ENCODE measurements at places on chromosomes 3 and 15.

GRCh38 chr3:46902188-46902631 is 24.7 kb downstream of the PTH1R start:
- no peak for DNase-seq

DNA sequence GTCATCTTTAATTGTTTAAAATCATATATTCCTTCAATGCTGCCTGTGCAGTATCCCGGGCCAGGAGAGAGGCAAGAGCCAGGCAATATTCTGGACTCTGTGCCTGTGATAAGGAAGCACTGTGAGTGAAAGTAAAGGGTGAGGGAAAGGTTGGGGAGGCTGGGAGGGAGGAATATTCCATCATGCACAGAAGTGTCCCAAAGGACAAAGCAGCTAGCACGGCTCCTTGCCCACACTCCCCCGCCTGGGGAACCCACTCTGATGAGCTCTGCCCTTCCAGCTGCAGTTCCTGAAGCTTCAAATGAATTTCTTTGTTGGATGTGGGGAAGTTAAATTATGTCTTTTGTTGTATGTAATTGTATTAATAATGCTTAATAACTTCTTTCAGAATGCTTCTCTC is 1.5 kb upstream of the PRICKLE2 start:
- no peak for DNase-seq

GRCh38 chr3:61387817-61388216 is 136.6 kb upstream of the FHIT start:
- no peak for DNase-seq

GRCh38 chr3:121979734-121980449 is 42.2 kb downstream of the ILDR1 start:
- no peak for DNase-seq

GRCh38 chr3:166810741-166811445 is 569.2 kb downstream of the ZBBX start:
- no peak for DNase-seq

DNA sequence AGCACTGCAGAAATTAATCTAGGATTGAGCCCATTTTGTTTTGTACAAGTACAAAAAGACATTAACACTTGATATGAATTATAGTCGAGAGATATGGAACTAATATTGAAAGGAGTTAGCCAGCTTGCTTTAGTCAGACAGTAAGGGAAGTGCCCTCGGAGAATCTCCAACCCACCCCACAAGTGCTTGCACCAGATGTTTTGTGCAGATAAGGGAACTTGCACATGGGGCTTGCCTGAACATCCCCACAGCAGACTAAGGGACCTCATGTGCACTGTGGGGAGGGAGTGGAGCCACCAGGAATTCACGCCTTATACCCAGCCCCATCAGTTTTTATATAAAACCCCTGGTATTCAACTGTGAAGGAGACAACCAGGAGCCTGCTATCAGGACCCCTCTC is 122.3 kb downstream of the EFHB start:
- no peak for DNase-seq

DNA sequence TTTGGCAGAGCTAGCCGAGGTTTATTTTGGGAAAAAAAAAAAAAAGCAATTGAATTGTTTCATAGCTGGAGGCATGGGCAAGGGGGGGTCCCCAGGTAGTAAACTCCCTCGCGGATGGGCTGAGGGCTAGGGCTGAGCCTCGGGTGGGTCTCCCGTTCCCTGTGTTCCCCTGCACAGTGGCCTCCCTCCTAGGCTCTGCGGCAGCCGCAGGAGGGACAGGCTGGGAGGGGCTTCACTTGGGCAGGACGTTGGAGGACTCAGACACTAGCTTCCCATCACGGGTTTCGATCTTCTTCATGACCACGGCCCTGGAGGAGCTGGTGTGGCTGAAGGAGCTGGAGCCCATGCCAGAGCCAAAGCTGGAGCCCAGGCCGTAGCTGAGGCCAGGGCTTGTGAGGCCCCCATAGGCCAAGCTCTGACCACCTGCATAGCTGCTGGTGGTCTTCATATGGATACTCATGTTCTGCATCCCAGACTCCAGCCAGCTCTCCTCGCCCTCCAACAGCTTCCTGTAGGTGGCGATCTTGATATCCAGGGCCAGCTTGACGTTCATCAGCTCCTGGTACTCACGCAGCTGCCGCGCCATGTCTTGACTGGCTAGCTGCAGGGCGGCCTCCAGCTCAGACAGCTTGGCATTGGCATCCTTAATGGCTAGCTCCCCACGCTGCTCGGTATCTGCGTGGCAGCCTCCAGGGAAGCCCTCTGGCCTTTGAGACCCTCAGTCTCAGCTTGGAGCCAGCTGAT is 64.0 kb upstream of the CDAN1 start:
- DNase-seq: no peak

- DNase-seq: no peak
These were observed 28.1 kb downstream of the CCNL1 start for GRCh38 chr3:157131861-157132260.

- peak; percentile 91 for DNase-seq
These were observed at the start of gene PIAS1 for GRCh38 chr15:68053701-68054627. PIAS1 (plus strand) TSS chr15:68054315; CDS start chr15:68054327, 12 bp downstream.
